Stimulated activated CD4-positive, alpha-beta T cell treated with anti-CD3 and anti-CD28 coated beads, Interleukin-15, amount 100 ng/mL, for 1 hour (primary cell): ENCODE measurements at places on chromosomes 11 and 22.

DNA sequence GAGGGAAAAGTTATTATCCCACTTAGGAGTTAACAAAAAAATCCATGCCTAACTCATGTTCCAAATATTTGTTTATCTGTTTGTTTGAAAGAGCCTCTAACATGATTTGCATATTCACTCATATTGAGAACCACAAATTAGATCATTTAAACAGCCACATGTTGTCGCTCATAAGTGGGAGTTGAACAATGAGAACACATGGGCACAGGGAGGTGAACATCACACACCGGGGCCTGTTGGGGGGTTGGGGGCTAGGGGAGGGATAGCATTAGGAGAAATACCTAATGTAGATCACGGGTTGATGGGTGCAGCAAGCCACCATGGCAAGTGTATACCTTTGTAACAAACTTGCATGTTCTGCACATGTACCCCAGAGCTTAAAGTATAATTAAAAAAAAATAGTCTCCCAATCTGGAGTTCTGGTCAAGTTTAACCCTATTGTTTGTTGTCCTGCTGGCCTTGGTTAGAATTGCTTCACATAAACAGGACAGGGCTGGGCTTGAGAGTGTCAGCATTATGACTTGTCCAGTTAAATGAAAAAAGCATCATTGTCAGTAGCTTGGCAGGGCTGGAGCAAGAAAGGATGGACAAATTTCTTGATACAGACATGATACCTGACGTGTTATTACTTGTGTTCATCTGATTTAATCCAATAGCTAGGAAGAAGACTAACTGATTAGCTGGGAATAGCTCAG, 57.8 kb upstream of the PSMA1 start:
- DNase-seq: no peak

DNA sequence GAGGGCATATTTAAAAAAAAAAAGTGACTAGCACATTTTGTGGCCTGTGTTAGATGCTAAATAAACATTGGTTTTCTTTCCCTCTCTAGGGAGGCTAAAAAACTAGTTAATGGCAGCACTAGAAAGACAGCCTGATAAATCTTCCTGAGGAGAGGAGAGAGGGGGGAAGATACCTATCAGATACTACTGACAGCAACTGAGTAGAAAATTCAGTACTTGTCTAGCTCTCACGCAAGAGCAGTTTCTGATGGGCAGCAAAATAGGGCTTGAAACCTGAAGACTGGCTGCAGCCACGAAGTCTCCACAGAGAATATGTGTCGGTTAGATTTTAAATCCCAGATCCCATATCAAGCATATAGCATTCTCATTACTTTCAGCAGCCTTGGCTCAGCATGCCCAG, 388.2 kb downstream of the KCNA4 start:
- DNase-seq: no peak

GRCh38 chr11:8356216-8356615, 92.5 kb upstream of the LMO1 start:
- DNase-seq: no peak

DNA sequence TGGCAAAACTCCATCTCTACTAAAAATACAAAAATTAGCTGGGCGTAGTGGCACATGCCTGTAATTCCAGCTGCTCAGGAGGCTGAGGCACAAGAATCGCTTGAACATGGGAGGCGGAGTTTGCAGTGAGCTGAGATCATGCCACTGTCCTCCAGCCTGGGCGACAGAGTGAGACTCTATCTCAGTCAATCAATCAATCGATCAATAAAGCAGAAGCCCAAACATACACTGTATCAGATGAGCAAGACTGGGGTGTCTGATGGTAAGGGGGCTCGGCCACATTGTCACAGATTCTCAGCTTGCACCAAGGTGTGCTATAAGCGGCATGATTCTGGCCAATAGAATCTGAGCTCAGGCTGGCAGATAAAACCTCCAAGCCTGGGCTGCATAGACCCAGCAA, 261.1 kb downstream of the BUD13 start:
- DNase-seq: no peak

DNA sequence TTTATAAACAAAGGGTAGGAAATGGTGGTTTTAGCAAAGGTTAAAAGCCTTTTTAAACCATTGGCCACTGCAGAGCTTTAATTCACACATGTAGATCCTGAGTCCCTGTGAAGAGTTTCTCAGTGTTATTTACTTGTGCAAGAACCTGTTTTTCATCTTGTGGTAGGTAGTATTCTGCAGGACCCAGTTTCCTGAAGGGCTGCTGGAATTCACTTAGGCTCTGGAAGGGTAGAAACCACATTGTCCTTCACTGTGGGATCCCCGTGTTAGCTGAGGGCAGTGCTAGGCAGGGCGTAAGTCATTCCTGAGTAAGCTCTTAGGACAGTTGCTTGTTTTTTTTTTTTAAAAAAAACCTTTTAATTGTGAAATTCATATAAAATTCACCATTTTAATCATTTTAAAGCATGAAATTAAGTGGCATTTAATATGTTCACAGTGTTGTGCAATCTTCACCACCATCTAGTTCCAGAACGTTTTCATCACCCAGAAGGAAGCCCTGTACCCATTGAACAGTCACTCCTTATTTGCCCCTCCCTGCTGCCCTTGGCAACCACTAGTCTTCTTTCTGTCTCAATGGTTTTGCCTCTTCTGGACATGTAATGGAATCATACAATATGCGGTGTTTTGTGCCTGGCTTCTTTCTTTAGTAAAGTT, 77.7 kb downstream of the C22orf31 start:
- DNase-seq: no peak

GRCh38 chr22:26648011-26648497, 9.3 kb upstream of the MIAT start:
- DNase-seq: no peak

DNA sequence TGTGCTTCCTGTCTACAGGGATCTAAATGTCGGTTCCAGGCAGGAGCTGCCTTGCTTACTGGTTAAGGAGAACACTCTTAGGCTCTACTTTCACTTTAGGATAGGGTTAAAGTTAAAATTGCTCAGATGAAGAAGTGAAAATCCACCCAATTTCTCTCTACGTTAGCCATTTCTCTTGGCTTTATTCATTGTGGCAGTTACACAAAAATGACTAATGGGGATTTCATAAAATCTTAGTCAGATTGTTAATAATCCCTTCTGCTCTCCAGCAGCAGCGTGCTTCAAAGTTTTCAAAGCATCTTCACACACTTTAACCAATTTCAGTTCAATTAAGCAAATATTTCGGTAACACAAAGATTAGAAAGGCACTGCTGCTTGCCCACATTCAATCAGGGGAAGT, 58.4 kb upstream of the RCN1 start:
- no peak for DNase-seq

DNA sequence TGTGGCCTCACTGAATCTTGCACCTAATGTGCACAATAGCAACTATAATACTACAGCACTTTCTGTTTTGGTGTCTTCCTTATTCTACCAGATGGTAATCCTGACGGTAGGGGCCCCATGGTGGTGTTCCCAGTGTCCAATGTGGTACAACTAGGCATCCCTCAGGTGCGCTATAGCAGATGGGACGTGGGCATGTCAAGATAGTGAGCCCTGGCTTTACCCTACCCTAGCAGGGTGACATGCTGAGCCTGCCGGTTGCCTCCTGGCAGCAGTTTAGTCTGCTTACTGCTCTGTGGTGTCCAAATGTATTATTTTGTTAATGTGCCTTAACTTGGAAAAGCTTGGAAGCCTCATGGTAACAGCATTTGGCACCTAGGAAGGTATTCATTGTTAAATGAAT, 19.2 kb downstream of the ACO2 start:
- no peak for DNase-seq

DNA sequence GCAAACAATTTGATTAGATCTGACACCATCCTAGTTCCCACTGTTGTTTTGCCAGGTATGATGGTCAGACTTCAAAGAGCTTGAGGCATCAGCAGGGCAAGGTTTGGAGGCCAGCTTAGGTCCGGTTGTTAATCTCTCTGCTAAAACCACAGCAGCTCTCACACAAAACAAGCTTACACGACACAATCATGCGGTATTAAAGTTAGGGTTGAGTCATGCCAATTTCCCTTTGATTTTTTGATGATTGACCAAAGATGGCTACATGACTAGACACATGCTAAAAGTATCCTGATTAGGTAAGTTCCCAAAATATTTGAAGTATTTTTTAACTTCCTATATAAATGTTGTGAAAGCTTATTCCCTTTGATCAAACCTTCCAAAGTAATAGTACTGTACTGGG, 145.9 kb downstream of the ELP4 start:
- DNase-seq: no peak

DNA sequence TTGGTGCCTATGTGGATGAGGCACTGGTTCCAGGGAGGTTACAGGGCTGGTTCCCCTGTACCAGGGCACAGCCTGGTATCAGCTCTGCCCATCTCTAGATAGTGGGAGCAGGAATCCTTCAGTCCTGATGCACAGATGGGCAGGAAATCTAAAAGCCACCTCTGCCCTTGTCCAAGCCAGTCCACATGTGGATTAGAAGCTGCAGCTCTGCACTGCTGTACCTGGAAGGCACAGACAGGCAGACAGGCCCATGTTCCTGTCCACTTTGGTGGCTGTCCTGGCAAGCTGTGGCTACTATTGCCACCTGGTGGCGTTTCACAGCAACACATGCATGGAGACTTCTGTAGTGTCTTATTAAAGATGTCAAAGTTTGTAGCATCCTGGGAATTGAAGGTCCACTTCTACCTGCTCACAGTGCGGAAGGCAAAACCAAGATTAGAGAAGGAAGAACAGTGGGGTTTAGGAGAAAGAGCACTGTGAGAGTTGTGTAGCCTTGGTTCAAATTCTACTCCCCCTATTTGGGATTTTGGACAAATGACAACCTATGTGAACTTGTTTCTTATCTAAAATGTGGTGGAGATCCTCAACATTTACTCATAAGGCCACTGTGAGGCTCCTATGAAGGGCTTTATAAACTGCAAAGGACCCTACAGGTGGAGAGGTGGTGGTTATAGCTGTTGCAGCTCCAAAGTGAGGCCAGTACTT, 30.1 kb downstream of the NAV2 start:
- DNase-seq: peak; percentile 46

DNA sequence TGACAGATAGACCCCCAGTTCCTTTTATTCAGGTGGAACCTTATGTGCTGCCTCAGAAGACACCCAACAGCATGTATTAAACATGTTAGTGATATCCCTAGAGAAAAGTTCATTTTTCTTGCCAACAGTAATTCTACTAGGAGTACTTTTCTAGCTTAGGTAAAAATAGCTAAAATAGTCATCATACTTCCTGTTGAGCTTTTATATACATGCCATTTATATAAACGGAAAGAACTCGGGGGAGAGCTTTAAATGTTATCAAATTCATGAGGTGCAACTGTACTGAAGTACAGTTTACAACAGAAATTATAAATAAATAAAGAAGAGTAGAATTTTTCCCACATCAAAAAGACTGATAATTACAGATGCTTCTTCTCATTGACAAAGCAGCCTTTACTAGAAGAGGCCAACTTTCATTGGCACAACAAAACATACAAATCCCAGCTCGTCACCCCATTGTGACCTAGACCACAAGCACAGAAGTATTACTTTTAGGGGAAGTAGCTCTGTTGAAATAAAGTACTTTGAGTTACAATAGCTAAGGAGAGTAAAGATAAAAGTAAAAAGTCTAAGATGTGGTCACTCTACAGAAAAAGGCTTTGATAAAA, 59.1 kb upstream of the POU2AF2 start:
- no peak for DNase-seq

DNA sequence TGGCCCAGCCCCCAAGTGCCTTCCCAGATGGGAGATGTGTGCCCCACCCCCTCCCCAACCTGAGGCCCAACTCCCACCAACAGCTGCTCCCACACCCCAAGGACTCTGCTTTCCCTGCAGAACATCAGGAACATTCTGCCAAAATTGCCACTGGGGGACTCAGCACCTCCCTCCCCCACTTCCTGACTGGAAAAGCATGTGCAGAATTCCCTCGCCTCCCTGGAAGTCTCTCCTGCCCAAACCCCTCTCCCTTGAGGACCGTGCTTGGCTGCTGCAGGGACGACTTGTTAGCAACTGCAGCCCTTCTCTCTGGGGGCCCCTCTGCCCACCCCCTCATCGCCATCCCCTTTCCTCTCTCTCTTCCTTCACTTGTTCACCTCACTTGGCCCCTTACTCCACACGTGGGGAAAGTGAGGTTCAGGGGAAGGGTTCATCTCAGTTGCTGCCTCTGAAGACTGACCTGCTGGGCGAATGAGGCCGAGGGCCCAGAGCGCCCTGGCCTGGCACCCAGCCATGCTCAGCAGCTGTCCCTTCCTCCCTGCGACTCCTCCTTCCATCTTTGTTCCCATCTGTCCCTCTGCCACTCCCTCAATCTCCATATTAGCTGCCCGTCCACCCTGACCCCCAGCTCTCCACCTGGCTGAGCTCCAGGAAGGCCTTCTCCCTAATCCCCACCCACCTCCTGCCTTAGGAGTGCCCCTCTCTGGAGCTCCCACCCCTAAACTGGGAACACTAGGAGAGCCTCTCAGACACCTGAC, 105.1 kb downstream of the CHST1 start:
- no peak for DNase-seq

GRCh38 chr11:58028687-58029411, 1.9 kb upstream of the OR6Q1 start:
- DNase-seq: no peak

GRCh38 chr11:120554766-120555432, 43.4 kb downstream of the GRIK4 start:
- no peak for DNase-seq

GRCh38 chr22:29049655-29050263, 11.9 kb downstream of the C22orf31 start:
- DNase-seq: no peak

GRCh38 chr11:11940551-11940950, 67.9 kb downstream of the DKK3 start:
- no peak for DNase-seq

- no peak for DNase-seq
Measured at GRCh38 chr11:74092425-74092824, 78.4 kb downstream of the C2CD3 start.

- no peak for DNase-seq
Measured at GRCh38 chr11:46711303-46711702, 7.7 kb upstream of the F2 start.

GRCh38 chr22:44739024-44739423, 13.4 kb upstream of the ARHGAP8 start:
- no peak for DNase-seq

- no peak for DNase-seq
Measured at GRCh38 chr11:65002706-65003105, 5.9 kb upstream of the BATF2 start.

DNA sequence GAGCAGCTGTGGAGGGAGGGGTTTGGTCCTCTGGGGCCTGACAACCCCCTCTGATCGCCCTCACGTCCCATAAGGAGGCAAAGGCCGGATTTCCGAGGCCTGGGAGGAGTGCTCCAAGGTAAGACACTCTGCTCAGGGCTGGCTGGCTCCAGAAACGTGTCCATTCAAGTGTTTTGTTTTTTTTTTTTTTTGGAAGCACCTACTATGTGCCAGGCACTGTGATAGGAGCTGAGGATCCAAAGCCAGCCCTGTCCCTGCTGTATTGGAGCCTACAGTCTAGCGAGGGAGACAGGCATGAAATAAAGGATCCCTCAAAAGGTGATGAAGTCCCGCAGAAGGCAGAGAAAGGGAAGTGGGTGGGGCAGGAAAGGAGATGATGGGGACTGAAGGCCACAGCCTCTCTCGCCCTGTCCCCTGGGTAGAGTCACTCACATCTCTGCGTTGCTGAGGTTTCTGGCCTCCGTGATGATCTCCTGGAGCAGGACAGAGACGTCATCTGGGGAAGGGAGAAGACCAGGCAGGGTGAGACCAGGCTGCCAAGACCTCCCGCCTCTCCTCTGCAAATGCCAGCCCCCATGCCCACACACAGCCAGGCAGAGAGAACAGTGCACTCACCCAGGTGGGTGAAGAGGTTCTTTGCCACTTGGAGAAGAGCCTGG, 89.2 kb downstream of the PDE2A start:
- DNase-seq: no peak

GRCh38 chr11:131449036-131450019, 78.9 kb downstream of the NTM start:
- no peak for DNase-seq
